Activated CD8-positive, alpha-beta memory T cell treated with anti-CD3 and anti-CD28 coated beads for 1 hour (primary cell): ENCODE measurements at places on chromosomes 7 and 10.

GRCh38 chr7:120320218-120320961, 47.4 kb downstream of the KCND2 start:
- DNase-seq = no peak

GRCh38 chr10:34978080-34978479, 112.1 kb downstream of the CUL2 start:
- no peak for DNase-seq

DNA sequence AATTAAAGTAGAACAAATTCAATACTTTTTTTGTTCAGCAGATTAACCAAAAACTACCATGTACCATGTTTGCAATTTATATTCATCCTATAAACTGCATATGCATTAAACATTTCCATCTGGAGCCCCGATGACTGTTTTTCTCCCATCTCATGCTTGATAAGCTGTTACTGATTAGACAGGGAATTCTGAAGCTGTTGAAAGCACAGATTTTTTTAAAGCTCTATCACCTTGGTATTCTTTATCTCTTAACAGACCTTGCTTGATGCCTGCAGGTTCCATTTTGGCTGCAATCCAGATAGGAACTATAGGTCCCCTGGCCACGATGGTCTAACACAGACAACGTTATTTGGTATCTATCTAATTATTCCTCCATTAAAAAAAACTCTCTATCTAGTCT, 961.7 kb downstream of the CNTNAP2 start:
- no peak for DNase-seq

- DNase-seq = no peak
Observed at GRCh38 chr10:6002809-6003510, 25.6 kb upstream of the IL15RA start.

DNA sequence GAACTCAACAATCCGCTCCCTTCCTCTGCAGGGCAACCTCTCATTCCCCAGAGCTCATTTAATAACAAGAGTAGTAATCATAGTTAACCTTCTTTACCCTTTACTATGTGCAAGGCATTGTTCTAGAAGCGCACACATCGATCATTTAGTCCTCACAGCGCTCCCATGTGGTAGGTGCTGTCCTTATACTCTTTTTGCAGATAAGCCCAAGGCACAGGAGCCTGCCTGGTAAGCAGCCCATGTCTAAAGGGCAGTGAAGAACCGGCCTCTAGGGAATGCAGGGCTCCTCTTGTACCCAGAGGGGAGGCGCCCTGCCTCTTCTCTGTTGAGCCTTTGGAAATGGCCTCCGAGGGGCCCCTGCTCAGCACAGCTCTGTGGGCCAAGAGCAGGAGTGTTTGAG, 14.3 kb downstream of the CHST3 start:
- no peak for DNase-seq

DNA sequence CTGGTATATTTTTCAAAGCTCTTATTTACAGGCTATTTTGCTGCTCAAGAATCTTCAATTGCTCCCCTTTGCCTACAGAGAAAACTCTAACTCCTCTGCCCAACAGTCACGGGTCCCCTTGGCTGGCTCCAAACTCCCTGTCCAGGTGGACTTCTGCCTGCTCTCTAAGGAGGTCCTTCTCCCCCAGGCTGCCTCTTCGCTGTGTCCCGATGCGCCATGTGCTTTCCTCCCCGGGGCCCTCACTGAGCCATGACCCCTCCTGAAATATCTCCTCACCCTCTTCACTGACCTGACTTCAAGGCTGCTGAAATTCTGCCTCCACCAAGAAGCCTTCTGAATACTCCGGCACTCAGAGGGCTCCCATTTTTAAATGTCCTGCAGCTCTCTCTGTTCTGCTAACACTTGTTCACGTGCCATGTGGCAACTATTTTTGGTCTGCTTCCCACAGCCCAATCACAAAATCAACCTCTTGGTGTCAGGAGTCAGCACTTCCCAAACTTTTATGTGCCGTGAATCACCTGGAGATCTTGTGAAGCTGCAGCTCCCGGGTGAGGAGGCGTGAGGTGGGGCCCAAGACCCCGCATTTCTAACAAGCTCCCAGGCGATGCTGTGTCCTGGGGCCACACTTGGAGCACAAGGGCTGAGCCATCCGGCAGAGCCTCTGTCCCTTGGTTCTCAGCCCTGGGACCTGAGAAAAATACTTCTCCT, 85.7 kb upstream of the COL13A1 start:
- DNase-seq = no peak

DNA sequence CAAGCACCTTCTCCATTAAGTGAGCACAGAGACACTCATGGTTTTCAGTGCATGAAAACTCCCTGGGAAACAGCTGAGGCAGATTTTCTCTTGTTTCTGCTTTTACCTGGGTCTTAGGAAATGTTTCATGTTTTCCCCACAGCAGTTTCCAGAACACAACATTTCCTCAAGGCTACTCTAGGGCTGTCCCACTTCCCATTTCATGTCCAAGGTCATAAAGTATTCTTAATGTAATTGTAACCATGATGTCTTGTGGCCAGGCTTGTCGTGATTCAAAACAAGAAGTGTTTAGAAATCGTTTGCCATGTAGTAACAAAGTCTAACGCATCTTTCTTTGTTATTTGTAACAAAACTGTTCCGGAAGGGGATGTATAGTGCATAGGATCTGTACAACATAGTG, 83.8 kb upstream of the NRP1 start:
- no peak for DNase-seq

GRCh38 chr10:74750848-74751274, 75.5 kb upstream of the KAT6B start:
- peak; percentile 11 for DNase-seq

DNA sequence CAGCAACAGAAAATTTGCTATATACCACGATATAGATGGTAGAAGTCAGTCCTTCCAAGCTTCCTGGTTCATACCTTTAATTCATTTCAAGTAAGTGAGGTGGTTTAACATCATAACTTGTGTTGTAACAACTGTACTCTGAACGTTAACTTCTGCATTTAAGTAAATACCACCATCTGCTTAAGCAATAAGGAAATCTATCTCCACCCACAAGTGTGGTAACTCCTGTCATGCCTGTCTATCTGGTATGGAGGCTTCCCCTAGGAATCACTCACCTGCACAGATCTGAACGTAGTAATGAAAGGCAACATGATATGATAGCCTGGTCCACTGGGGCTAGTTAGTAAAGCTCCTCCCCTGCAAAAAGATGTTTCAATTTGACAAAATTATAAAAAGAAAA, 2.3 kb downstream of the ERLIN1 start:
- no peak for DNase-seq

DNA sequence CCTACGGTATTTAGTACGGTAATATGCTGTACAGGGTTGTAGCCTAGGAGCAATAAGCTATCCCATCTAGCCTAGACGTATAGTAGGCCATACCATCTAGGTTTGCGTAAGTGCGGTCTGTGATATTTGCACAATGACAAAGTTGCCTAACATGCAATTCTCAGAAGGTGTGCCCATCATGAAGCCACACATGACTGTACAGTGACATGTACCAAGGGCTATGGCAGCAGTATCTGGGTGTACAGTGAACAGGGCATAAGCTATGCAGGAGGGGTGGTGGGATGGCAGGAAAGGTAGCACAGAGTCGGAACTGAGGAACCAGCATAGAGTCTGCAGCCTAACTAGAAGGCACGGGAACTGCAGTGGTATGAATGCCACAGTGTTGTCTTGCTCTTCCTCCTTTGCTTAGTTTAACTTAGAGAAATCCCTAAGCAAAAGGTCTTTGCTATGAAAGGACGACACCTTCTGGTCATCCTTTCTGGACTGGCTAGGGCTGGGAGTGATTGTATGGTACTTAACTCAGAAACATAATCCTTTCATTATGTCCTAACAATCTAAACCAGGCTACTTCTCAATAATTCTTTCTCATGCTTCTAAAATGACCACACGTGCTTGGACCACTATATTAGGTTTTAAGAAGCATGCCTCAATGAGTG, 93.5 kb downstream of the DYNC1I1 start:
- DNase-seq = no peak

GRCh38 chr7:107527196-107527595, 36.5 kb downstream of the COG5 start:
- no peak for DNase-seq

DNA sequence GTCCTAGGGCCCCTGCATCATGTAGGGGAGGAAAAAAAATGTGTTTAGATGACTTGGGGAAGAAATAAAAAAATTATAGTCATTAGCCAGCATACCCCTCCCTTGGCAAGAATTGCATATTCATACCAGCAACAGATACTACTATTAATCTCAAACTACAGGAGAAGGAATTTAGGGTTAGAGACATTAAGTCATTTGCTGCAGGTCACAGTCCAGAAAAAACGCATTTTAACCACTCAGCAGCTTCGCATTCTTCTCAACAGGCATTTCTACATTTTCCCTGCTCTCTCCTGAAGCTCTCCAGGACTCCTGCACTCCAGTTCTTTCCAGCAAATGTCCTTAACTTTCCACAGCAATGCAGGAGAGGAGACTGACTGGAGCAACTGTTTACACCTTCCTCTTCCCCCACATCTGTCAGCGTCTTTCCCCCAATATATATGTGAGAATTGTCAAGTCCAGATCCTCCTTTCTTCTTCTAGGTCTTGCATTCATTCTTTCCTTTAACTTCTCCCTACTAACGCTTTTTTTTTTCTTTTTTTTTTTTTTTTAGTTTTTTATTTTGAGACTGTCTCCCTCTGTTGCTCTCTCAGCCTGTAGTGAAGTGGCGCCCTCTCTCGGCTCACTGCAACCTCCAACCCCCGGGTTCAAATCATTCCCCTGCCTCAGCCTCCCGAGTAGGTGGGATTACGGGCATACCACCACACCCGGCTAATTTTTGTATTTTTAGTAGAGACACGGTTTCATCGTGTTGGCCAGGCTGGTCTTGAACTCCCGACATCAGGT, 35.6 kb downstream of the PRPS1L1 start:
- DNase-seq = no peak

- DNase-seq = no peak
Observed at GRCh38 chr7:71486856-71487628, 355.1 kb downstream of the GALNT17 start.

DNA sequence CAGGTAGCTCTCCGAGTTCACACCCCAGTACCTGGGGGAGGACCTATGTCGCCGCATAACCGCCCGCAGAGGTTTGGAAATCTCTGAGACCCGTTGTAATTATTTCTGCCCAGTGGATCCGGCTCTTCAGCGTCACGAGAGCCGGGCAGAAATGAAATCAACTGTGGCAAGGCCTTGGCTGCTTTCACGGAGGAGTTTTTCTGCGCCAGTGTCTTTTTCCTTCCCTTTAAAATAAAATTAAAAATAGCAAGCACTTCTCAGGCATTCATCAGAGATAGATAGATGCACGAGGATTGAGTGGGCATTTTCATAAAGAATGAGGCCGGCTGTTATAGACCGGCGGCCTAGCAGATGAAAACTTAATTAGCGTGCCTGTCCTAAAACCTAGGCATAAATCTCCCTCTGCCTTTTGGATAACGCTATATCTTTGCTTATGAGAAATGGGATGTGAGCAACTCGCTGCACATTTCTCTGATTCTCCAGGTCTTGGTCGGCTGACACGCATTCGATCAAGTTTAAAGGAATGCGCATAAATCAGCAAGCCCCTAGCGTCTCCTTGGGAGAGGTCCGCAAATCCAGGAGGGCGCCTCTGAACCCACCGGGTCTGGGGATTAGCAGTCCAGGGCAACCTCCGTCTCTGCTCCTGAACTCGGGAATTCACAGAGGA, 6.4 kb downstream of the HOXA13 start:
- no peak for DNase-seq

DNA sequence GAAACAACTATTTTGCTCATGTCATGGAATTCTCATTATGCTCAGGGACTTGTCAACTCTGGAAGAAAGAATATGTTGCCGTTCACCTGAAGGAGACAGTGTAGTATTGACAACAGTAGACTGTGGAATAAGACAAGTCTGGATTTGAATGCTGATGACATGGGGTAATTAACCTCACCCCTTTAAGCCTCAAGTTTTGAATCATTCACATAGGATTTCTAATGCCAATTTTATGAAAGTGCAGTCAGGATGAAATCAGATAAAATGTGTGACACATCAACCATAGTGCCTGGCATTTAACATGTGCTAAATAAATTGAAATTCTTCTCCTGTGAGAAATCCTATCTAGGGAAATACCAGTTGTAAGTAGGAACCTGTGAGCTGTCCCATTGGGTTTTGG, 305.8 kb downstream of the KIF20B start:
- DNase-seq = no peak

DNA sequence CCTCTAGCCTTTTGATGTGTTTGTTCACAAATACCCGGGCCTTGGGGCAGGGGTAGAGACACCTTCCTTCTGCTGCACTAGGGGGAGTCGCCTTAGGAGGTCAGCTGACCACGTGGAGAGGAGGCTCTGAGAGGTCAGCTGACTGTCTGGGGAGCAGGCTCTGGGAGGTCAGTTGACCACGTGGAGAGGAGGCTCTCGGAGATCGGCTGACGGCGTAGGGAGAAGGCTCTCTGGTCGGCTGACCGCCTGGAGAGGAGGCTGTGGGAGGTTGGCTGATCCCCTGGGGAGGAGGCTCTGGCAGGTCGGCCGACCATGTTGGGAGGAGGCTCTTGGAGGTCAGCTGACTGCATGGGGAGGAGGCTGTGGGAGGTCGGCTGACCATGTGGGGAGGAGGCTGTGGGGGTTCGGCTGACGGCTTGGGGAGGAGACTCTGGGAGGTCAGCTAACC, 59.6 kb upstream of the LYZL1 start:
- no peak for DNase-seq

DNA sequence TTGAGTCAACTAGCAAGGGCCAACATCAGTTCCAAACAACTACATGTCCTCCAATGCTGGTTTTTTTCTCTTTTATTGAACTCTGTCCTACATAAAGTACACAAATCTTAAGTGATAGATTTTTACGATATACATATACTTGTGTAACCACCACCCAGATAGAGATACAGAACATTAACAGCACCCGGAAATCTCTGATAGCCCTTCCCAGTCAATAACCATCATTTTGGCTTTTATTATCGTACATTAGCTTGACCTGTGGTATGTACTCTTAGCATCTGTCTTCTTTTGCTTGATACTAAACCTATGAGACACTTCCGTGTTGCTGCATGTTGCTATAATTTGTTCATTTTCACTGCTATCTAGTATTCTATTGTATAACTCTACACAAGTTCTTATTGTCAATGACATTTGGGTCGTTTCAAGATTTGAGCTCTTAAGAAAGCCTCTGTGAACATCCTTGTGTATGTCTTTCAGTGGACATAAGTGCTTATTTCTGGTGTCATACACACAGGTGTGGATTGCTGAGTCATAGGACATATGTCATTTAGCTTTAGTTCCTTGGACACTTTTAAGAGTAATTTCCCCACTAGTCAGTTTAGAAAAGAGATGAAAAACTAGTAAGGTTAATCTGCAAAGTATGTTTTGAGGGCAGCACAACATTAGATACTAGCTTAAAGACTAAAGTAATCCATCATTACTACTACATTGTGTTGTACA, 111.1 kb downstream of the PRLHR start:
- no peak for DNase-seq

- DNase-seq = no peak
Observed at GRCh38 chr7:127588697-127589482, 679 bp downstream of the ARF5 start.

GRCh38 chr7:43619213-43620012, 36.5 kb downstream of the STK17A start:
- no peak for DNase-seq
